Prostate gland (tissue), 2 donors: ENCODE measurements at places on chromosomes 12 and 14.

DNA sequence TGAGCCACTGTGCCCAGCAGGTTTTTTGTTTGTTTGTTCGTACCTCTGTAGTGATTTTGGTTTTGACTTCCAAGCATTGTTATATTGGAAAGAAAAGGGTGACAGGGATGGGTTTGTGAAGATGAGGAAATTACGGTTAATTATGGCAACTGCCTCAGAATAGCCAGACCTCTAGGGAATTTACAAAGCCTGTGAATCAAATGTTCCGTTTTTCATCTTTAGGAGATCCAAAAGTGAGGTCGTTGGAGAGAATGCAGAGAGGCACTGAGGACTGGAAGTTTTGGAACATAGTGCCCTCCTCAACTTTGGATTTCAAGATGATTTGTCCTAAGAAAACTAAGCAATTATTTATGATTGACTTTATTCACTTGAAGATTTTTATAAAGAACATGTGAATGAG is 54.5 kb upstream of the EVL start:
- H3K4me3 ChIP-seq: no peak overlapping the region
- no peak overlapping the region for H3K27ac ChIP-seq
- H3K27me3 ChIP-seq: no peaks in the 10 kb centered on the region
- H3K4me1 ChIP-seq: peaks cover 4% of the 10 kb centered on the region
- no peak for DNase-seq

DNA sequence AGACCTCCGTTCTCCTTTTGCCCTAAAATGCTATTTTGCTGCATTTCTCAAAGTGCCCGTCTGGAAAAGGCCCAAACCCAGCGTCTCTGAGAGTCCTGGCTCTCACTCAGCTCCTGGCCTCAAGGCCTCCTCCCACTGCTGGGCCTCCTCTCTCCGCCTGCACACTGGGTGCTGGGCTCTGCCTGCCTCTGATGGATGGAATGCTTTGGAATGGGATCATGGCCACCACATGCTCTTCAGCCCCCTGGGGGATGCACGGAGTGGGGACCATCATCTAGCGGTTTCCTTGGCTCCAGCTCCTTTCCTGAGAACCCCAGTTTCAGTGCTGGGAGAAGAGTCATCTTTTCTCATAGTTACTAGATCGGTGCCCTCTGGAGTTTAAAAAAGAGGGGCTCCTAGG is 65.2 kb downstream of the KDM2B start:
- no peak for DNase-seq
- no peaks in the 10 kb centered on the region for H3K36me3 ChIP-seq
- H3K27me3 ChIP-seq: no peaks in the 10 kb centered on the region
- H3K27ac ChIP-seq: no peak overlapping the region
- no peak overlapping the region for H3K4me3 ChIP-seq
- no peaks in the 10 kb centered on the region for H3K4me1 ChIP-seq

- no peaks in the 10 kb centered on the region for H3K4me1 ChIP-seq
- no peaks in the 10 kb centered on the region for H3K36me3 ChIP-seq
- no peak overlapping the region for H3K27ac ChIP-seq
These were observed 78.5 kb upstream of the CSRP2 start for GRCh38 chr12:76957301-76957700.

- no peaks in the 10 kb centered on the region for H3K36me3 ChIP-seq
- DNase-seq: no peak
- H3K27ac ChIP-seq: no peak overlapping the region
- no peaks in the 10 kb centered on the region for H3K4me1 ChIP-seq
- H3K4me3 ChIP-seq: no peak overlapping the region
These were observed 56.4 kb upstream of the RNU6-8 start for GRCh38 chr14:32259368-32260013.
